ENCODE measurements at places on chromosomes 7 and 10.

DNA sequence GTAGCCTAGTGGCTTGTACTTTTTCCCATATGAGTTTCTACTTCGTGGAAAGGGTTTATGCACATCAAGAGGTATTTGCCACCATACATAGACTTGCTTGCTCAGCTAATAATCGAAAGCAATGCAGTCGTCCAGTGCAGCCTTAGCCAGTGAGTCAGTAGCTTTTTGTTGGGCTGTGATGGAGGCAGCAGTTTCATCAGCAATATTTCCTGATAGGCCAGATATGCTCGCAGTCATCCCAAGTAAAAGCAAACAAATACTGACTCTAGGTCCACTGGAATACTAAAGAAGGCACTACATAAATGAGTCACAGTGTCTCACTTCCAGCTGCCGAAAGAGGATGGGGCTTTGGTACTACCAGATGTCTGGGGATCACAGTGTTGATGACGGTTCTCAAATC lies 2.1 kb upstream of the BNIP3 start:
- DNase-seq: peak; percentile 60

GRCh38 chr7:71787513-71787912 lies 624.6 kb downstream of the CALN1 start:
- no peak for DNase-seq

GRCh38 chr10:83724471-83725241 lies 414.7 kb upstream of the GHITM start:
- no peak for DNase-seq

DNA sequence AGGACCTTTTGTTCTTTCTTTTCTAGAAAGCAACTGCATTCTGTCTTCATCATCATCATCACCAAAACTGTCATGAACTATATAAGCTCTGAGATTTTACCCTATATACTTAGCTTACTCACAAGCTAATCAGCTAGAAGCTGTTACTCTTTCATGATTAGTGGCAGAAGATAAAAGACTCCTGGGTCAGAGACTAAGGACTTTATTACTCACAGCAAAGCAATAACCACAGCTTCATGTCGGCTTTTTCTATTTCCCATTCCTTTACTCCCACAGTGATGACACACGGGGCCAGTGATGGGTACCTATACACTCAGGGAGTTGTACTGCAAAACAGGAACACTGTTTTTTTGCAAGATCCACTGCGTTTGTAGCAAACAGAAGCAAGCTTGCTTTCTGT lies 8.4 kb upstream of the C10orf88 start:
- DNase-seq: no peak

DNA sequence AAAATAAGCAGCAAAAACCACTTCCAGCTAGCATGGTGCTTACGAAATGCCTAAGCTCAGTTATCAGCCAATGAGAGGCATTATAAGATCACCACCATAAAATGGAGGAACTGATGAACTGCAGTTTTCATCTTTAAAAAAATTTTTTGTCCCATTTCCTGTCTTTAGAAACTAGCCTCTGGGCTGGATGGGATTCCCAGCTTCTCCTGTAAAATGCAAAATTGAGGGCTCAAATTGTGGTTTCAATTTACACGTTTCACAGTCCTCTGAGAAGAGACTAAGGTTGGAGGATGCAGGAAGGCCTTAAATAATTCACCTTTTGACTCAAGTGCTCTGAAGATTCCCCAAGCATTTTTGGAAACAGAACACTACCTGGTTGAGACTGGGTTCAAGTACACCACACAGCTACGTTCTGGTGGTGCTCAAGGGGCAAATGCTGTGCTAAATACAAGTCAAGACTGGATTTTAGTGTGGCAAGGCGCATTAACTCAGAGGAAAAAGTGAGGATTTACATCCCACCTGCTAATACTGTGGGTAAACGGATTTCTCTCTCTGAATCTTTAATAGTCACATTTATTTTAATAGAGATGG lies 951 bp downstream of the ZNF25 start:
- peak; percentile 29 for DNase-seq

DNA sequence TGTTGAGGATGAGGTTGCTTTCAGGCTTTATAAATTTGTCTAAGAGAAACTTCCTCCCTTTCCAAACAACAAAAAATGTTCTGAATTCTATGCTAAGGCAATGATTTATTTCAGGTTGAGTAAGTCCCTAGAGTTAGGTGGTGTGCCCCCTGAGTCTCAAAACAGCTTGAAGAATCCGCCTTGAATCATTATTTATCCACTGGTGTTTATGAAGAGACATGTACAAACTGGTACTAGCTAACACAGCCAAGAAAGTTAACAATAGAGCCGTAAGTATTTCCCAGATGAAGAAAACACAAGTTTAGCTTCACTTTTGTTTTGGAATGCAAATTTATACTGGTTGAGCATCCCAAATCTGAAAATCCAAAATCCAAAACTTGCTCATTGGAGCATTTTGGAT lies 66.2 kb upstream of the SRPK2 start:
- DNase-seq: no peak

DNA sequence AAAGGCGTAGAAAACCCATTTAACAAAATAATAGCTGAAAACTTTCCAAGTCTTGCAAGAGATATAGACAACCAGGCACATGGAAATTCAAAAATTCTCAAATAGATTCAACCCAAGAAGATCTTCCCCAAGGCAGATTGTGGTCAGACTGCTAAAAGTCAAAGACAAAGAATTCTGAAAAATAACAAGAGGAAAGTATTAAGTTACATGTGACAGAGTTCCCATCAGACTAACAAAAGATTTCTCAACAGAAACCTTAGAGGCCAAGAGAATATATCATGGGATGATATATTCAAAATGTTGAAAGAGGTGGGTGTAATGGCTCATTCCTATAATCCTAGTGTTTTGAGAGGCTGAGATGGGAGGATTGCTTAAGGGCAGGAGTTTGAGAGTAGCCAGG lies 59.8 kb downstream of the TMEM178B start:
- no peak for DNase-seq

GRCh38 chr7:46705386-46706255 lies 784.5 kb upstream of the IGFBP3 start:
- peak; percentile 54 for DNase-seq

- no peak for DNase-seq
These were observed 87.0 kb downstream of the RAPGEF5 start for GRCh38 chr7:22269963-22270362.

GRCh38 chr10:58608351-58608750 lies 95.7 kb downstream of the BICC1 start:
- DNase-seq: peak; percentile 62

DNA sequence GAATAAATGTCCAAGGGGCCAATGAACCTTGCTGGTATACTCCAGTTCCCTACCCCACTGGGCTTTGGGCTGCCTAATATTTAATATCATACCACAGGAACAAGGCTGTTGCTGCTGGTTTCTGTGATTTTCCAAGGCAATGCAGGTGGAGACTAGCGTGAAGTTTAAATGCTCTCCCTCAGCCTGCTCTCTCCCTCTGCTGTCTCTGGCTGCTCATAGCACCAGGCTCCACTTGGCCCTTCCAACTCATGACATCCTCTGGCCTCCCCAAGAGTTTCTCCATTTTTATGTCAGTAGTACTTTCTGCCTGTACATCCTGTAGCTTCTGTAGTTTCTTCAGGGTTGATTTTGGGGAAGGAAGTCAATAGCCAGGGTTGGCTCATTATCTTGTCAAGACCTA lies 103.5 kb downstream of the LHFPL3 start:
- DNase-seq: no peak

- DNase-seq: no peak
These were observed 118.5 kb downstream of the RAB18 start for GRCh38 chr10:27622596-27622995.

GRCh38 chr10:18601321-18601720 lies 50.1 kb downstream of the NSUN6 start:
- DNase-seq: no peak

- no peak for DNase-seq
These were observed 514.2 kb downstream of the ARL4A start for GRCh38 chr7:13201628-13202027.
